ENCODE measurements at places on chromosomes 12 and 14.

DNA sequence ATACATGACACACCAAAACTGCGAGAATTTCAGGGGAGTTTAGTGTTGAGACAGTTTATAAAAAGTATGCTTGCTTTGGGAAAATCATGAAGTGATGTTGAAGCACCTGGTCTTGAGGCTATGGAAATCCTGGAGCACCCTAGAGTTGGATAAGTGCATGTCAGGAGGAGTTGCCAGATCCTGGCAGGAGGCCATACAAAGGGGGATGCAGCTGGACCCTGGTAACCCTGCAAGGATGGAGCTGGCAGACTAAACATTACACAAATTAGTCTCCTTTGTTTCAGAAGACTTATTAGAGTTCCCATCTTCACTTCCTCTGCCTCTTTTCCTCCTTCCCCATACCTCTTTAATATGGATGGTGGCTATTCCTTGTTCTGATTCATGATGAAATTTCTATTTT is 907.0 kb downstream of the BCL11B start:
- DNase-seq = no peak

GRCh38 chr12:20555771-20556170 is 139.4 kb upstream of the SLCO1C1 start:
- DNase-seq = no peak

- DNase-seq = no peak
Measured at GRCh38 chr12:7009512-7009911, 8.8 kb downstream of the LPCAT3 start.

DNA sequence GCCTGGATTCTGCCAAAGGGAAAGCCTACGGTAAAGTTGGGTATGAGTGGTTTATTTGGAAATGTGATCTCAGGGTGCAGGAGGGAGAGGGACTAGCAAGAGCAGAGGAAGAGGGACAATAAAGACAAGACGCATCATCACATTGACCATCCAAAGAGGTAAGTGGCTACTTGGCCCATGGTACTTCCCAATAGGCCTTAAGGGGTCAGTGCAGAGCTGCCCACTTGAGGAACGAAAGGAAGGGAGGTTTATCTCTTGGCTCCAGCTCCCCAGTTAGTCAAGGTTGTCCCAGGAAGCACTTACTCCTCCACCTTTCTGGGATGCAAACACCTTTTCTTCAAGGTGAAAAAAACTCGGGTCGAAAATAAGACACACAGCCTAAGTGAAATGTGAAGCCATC is 323.9 kb downstream of the TMEM132D start:
- DNase-seq = no peak

DNA sequence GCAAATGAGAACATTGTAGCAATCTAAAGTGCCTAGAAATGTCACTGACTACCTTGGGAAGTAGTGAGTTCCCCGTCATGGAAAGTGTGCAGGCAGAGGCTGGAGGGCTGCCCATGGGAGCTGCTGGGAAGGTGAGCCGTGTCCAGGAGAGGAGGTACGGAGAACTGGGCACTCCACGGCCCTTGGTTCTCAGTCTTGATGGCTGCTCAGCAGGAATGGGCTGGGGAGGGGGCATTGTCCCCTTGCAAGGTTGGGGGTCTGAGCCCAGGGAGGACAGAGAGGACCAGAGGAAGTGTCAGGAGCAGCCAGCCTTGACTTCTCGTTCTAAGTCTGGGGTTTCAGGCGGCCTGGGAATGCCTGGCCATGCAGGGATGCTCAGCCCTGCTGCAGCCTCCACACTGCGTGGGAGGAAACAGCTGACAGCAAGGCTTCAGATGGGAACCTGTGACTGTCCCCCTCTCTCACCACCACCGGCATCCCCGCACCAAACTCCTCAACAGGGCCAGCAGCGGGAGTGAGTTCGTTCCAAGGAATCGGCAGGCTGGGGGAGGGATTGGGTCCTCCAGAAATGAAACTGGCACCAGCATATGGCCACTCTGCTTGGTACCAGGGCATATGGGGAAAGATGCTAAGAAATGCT is 140.2 kb downstream of the BCL11B start:
- no peak for DNase-seq

GRCh38 chr12:38869036-38869435 is 36.4 kb downstream of the CPNE8 start:
- no peak for DNase-seq
